Cerebellar nuclear complex (tissue), 1 donor: ENCODE measurements at places on chromosomes 11 and 22.

DNA sequence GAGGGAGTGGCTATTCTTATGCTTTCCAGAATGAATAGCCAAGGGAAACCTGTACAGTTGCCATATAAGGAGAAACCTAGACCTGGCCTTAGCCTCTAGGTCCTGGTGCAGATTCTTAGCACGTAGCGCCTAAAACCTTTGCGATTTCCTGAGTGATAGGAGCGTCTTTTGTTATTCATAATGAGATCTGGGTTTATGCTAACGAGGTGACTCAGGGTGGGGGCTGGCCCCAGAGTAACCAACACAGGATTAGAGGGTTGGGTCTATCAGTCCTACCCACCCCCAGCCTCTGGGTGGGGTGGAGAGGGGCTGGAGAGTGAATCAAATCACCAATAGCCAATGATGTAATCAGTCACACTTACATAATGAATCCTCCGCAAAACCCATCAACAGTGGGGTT lies 73.4 kb upstream of the PARVG start:
- DNase-seq: no peak

- no peak for DNase-seq
These were observed 52.4 kb upstream of the CDON start for GRCh38 chr11:126115127-126115495.

- no peak for DNase-seq
These were observed 324.3 kb upstream of the SYN3 start for GRCh38 chr22:33382436-33382835.

DNA sequence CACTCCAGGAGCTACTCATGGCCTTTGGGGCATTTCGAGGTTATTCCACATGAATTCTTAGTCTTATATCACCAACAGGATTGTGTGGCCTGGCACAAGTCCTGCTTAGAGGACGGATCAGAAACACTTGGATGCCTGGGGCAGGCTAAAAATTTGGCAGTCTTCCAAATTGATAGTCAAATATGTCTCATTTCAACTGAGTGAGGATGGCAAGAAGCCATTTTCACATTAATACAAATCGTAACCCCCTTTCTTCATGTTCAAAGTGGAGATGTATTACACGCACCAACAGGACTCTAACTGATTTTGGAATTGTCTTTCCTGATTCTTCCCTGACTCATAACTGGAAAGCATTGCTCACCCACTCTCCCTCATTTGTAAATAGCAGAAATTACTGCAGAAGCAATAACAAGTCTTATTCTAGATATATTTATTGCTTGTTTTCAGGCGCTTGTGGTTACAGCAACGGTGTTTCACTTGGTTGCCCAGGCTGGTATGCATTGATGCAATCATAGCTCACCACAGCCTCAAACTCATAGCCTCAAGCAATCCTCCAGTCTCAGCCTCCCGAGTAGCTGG lies 10.3 kb upstream of the CCDC86 start:
- no peak for DNase-seq
